Activated CD4-positive, CD25-positive, alpha-beta regulatory T cell (primary cell): ENCODE measurements at places on chromosomes 1 and 21.

DNA sequence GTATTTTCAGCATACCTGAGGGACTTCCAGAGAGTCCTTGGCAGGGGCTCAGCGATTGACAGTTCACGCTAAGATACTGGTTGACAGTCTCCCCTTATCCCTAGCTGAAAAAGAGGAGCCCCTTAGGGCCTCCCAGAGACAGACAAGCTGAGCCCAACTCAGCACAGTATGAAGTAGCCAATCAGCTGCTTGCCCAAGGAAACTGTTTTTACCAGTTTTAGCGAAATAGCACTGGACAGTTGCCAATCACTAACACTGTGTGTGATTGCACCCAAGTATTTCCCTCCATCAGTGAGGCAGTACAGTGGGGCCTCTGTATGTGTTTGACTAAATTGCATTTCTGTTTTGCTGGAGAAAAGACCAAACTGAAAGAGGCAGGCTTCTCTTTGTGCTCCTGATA lies 27.0 kb downstream of the KHDRBS1 start:
- no peak for DNase-seq

DNA sequence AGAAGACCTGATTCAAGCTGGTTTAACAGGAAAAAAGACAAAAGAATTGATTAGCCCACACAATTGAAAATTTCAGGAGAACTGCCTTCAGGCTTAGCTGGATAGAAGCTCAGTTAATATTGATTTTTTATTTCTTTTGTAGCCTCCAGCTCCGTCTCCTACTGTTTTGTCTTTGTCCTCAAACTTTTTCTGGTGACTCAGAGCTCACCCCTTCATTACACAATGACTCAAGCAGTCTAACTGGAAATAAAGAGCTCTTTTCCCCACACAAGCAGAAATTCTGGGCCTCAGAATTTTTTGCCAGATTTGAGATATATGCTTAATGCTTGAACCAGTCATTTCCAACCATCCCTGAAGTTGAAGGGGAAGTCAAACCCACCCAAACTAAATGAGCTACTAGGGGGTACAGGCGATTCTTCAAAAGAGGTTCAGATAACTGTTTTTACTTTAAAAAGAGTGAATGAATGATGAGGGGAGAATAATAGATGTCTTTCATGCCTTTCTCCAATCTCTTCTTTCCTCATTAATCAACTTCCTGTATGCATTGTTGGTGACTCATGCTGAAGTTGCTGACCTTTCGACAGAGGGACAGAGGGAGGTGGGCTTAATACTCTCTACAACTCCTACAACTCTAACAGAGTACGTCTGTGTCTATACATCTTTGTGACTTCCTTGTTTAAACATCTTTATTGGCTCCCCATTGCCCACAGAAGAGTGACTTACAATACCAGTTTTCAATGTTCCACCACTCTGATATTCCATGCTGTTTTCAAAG lies 6.2 kb upstream of the ACP6 start:
- DNase-seq: no peak

- DNase-seq: no peak
These were observed 98.6 kb downstream of the OMA1 start for GRCh38 chr1:58447886-58448285.

DNA sequence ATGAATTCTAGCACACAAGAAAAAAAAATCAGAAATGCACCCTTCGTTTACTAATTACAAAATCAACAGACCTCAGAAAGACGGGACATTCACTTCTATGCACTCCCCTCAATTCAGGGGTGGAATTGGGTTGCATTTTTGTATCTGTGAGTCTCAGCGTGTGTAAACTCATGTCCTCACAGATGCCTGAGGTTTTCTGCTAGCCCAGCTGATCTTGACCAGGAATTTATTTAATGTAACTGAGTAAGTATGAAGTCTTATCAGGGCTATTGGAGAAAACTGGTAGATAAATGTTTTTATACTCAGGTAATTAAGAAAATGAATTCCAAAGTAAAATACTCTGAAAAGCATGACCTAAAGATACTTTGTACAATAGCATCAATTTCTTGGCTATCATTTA lies 167.7 kb downstream of the RUNX1 start:
- no peak for DNase-seq

DNA sequence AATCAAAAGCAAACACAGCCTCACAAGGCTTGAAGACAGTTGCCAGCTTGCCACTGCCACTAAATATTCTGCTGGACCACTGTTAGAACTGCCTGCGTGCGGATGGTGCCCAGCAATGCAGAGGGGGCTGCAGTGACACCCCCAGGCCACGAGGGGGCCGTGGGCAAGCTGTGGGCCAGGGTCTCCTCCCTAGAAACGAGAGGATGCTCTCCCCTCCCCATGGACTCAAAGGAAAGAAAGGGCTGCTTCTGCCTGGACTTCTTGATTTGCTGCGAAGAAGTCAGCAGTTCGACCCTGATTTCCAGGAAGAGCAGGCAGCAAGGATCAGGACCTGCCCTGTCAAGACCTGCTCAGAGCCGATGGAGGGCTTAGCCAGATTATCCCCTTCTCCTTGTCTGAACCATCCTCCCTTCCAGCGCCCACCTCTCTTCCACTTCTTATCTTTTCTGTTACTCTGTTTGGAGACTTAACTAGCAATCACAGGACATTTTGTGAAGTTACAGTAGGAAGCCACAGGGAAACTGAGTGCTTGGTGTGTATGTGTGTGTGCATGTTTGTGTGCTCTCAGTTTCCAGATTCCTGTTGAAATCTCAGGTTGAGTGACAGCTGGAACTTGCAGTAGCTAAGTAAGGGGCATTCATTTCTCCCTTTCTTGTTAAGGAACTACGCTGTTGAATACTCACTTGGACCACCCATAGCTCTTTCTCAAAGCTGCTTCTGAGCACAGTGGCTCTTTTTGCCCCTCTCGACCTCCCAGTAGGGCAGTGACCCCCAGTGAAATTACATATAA lies 2.7 kb downstream of the MAN1C1 start:
- no peak for DNase-seq

- DNase-seq: no peak
These were observed 2.3 kb downstream of the RCC2 start for GRCh38 chr1:17437260-17437579.

GRCh38 chr1:95232646-95233318 lies 1.2 kb upstream of the RWDD3 start:
- DNase-seq: no peak

DNA sequence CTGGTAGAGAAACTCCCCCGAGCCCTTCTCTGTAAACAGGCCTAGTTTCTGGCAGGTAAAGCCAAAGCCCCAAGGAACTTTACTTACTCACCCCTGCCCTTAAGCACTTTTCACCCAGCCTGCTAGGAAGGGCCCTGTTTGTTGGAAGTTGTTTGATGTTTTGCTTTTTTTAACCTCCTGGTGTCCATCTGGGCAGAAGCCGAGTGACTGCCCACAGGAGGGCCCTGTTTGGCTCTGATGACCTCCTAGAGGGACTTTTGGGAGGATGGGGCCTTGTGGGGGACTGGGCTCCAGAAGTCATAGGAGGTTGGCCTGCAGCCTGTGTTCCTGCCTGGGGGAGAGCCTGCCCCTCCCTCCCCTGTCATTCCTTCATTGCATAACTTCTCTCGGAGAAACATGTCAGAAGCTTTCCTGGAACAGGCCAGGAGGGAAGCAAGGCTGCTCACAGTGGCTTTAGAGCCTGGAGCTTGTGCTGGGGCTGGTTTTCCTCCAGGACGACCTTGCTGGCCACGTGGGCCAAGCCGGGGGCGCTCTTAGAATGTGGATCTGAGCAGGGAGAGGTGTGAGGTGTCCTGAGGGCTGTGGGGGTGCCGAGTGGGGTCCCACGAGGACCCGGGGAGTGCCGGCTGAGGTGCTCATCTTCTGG lies 33.9 kb downstream of the COQ8A start:
- no peak for DNase-seq

GRCh38 chr1:239812580-239812979 lies 279.1 kb upstream of the FMN2 start:
- DNase-seq: no peak

DNA sequence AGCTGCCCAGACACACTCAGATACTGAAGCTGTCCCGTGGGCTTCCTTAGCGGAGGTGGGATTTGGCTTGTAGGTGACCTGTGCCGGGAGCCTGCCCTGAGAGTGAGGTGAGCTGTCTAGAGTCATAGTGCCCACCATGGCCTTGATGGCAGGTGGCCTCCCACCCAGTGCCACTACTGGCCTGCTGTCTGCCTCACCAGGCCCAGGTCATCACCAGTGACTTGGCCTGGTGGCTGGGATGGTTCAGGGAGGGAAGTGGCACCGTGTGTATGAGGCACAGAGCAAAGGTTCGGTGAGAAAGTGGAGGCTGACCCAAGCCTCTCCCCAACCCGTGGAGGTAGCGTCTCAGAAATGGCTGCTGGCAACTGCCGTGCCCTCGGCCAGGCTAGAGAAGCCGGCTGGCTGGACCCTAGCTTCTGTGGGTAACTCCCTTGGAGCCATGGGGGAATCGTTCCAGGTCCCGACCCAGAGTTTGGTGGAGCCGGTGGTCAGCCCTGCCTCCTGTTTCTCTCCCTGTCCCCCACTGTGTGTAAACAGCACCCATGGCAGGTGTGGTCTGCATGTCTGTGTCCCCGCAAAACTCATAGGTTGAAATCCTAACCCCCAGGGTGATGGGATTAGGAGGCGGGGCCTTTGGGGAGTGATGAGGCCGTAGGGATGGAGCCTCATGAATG lies 155.4 kb upstream of the C1orf174 start:
- no peak for DNase-seq

- peak; percentile 44 for DNase-seq
These were observed 730 bp downstream of the CDC42 start for GRCh38 chr1:22053017-22053860.

- no peak for DNase-seq
These were observed 450.6 kb upstream of the DAB1 start for GRCh38 chr1:57874418-57874877.

GRCh38 chr1:159012495-159012894 lies 2.8 kb downstream of the IFI16 start:
- peak; percentile 15 for DNase-seq

DNA sequence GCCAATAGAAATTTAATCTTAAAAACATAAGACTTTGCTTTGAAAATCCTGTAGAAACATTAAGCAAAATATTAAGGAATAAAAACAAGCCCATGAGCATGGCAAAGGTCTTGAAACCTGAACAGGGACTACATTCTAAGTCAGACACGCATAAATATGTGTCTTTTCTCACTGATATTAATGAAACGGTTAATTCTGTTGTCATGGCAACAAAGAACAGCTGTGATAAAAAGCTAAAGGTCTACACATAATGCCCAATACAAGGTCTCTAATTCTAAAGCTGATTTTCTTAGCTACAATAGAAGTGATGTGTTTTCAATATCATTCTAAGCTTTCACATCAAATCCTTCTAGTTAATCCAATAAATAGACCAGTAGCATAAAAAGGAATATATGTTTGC lies 331.7 kb downstream of the PTBP2 start:
- no peak for DNase-seq

DNA sequence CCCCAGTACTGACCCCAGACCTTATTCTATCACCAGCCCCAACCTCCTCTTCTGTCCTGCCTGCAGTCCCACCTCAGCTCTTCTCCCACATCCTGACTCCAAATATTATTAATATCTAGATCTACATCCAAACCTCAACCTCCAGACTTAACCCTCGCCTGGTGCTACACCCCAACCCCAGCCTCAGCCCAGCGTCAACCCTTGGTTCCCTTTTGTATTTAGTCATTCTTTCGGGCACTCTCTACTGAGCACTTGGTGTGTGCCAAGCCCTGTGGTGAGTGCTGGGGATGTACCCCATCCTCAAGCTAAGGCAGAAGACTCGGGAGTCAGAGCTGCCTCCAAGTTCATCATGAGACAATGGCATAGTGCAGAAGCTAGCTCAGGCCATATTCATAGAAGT lies 1.1 kb downstream of the SHISAL2A start:
- no peak for DNase-seq

GRCh38 chr1:43997295-43997999 lies 6.0 kb downstream of the CCDC24 start:
- DNase-seq: no peak

- no peak for DNase-seq
These were observed 50.2 kb upstream of the CSF3R start for GRCh38 chr1:36532810-36533401.

DNA sequence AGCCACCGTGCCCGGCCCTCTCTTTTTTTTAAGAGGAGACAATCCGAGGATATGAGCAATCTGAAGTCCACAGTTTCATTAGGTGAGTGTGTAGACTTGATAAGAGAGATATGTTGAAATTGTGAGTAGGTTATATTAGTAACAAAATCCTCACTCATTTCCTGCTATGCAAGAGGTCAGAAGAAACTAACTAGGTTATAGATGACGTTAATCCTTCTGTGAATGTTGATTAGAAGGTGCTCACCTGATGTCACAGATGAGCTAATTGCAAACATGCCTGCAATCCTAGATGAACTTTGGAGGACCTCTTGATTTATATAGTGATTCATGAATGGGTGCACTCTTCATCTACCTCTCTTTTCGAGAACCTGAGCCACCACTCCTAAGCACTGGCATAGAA lies 29.3 kb downstream of the NTMT2 start:
- no peak for DNase-seq

DNA sequence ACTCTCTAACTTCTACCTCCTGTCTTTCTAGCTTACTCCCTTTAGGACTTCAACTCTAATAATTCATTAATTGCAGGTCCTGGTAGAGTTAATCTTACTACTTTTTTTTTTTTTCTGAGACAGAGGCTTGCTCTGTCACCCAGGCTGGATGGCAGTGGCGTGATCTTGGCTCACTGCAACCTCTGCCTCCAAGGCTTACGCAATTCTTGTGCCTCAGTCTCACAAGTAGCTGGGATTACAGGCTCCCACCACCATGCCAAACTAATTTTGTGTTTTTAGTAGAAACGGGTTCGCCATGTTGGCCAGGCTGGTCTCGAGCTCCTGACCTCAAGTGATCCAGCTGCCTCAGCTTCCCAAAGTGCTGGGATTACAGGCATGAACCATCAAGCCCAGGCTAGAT lies 15.7 kb downstream of the BTBD8 start:
- no peak for DNase-seq

DNA sequence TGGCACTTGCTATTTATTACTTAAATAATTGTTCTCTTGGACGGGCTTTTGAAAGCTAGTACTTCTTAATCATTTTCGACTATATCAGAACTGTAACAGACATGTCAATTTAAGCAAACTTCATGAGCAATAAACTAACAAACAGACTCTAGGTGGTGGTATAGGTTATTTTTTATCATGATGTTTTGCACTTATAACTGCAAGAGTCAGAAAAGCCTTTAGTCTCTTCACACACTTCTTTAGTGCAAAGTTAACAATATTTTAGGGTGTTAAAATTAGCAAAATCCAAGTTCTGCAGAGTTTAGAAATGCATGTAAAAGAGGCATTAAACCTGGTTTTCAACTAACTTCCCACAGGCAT lies 2.2 kb downstream of the NRIP1 start:
- no peak for DNase-seq

GRCh38 chr1:25505656-25506385 lies 37.6 kb upstream of the LDLRAP1 start:
- DNase-seq: no peak

DNA sequence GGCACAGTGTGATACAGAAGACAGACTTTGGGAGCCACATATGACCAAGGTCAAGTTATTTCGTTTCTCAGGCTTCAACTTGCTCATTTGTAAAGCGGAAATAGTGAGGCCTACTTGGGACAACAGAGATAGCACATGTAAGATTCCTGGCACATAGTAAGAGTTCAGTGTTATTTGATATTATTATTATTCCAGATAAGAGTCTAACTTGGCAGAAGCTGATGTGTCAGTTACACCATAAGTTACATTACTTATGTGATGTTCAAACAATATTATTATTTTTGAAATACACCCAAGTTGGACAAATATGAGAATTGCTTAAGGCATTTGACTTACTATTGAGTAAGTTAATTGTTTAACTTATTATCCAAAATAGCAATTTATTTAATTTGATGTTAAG lies 10.2 kb upstream of the CYP4X1 start:
- DNase-seq: no peak

GRCh38 chr1:198124673-198125072 lies 32.1 kb upstream of the NEK7 start:
- DNase-seq: no peak
